HS-5 (cell line): ENCODE measurements at places on chromosomes 12 and 14.

DNA sequence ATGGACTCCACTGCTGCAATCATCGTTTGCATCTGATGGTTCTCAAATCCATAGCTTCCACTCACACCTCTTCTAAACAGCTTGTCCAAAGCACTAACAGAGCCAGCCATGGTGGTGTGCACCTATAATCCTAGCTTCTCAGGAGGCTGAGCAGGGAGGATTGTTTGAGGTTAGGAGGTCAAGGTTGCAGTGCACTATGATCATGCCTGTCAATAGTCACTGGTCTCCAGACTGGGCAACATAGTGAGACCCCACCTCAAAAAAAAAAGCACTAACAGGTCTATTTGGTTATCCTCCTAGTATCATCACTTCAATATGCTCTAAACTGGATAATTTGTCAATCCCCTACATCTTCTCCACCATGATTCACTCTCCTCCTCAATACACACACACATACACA, 63.2 kb downstream of the TTC9 start:
- DNase-seq, result no peak

GRCh38 chr14:57712102-57712501, 153.8 kb downstream of the SLC35F4 start:
- no peak for DNase-seq

GRCh38 chr12:71045781-71046180, 112.0 kb downstream of the TSPAN8 start:
- peak; percentile 70 for DNase-seq

GRCh38 chr12:76586764-76587395, 27.3 kb upstream of the OSBPL8 start:
- DNase-seq, result no peak

GRCh38 chr14:58467575-58467974, 40.1 kb downstream of the KIAA0586 start:
- DNase-seq, result no peak

GRCh38 chr12:84920331-84920730, 7.7 kb upstream of the SLC6A15 start:
- no peak for DNase-seq

DNA sequence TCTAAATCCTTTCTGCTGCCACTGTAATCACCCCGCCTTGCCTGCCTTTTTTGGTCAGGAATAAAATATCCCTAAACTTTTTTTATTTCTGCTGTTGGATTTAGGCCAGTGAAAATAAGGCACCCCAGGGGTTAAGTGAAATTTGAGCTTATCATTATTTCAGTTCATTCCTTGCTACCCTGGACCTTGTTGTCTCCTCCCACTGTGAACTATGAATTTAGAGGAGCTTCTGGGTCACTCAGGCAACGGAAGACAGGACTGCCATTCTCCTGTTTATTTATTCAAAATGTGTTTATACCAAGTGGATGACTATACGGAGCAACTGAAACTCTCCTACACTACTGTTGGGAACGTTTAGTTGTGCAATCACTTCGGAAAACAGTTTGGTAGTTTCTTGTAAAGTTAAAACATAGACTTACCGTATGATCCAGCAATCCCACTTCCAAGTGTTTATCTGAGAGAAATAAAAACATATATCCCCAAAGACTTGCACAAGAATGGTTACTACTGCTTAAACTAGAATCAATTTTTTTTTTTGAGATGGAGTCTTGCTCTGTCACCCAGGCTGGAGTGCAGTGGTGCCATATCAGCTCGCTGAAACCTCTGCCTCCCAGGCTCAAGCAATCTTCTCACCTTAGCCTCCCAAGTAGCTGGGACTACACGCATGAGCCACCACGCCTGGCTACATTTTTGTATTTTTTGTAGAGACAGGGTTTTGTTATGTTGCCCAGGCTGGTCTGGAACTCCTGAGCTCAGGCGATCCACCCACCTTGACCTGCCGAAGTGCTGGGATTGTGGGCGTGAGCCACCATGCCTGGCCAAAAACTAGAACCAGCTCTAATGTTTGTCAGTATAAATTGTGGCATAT, 2.3 kb upstream of the TRAFD1 start:
- DNase-seq, result no peak

GRCh38 chr14:55383541-55384140, 28.0 kb downstream of the ATG14 start:
- no peak for DNase-seq

- no peak for DNase-seq
Observed at GRCh38 chr12:94074980-94075629, 73.3 kb upstream of the PLXNC1 start.

- DNase-seq, result no peak
Observed at GRCh38 chr12:130573235-130573634, 142.9 kb downstream of the RIMBP2 start.

DNA sequence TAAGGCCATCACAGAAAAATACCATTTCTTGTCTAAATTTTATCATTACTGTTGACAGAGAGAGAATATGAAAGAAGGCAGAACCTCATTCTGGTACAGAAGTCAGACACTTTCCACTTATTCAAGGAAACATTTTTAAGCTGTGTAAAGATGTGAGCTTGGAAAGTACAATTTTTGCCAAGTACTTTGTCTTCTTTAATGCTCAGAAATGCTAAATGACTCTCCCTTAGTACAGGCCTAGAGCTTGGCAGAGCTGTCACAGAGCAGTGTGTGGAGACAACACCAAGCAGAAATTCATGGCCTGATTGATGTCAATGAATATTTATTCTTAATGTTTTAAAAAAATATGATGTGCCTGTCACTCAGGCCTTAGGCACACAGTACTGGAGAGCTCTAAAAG, 20.7 kb downstream of the NT5DC3 start:
- DNase-seq, result no peak

GRCh38 chr14:95117937-95118721, 39.2 kb downstream of the DICER1 start:
- DNase-seq, result no peak

DNA sequence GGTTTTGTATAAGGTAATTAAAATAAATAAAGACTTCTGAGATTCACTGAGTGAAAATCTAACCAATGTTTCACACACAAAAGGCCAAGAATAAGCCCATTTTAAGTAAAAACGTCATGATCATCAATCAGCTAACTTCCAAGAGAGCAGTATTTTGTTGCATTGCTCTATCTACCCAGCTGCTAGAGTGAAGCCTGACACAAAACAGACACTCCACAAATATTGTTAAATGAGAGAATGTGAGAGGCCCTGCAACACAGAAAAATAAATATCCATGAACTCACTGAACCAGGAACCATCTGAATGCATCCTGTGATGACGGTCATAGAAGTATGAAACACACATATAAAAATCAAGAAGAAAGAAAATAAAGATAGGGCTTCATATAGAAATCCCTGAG, 358.6 kb upstream of the TMTC1 start:
- no peak for DNase-seq

GRCh38 chr14:24054324-24054641, 2.5 kb downstream of the CARMIL3 start:
- no peak for DNase-seq

- no peak for DNase-seq
Observed at GRCh38 chr12:119012179-119012578, 30.8 kb downstream of the SRRM4 start.

DNA sequence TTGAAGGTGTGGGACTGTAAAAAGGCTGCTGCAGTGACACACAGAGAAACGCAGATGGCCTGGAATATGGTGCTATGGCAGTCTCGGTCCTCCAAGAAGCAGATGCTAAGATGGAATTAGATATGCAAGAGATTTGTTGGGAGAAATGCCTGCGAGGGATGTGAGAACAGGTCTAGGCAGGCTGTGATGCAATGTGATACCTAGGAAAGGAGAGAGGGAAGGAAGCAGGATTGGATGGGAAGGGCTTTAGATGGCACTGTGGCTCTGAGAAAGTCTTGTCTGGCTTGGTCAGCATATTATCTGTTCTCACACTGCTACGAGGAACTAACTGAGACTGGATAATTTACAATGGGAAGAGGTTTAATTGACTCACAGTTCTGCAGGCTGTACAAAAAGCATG, 374.4 kb downstream of the BCAT1 start:
- no peak for DNase-seq

GRCh38 chr14:100120522-100121269, 38.7 kb downstream of the DEGS2 start:
- DNase-seq, result no peak

DNA sequence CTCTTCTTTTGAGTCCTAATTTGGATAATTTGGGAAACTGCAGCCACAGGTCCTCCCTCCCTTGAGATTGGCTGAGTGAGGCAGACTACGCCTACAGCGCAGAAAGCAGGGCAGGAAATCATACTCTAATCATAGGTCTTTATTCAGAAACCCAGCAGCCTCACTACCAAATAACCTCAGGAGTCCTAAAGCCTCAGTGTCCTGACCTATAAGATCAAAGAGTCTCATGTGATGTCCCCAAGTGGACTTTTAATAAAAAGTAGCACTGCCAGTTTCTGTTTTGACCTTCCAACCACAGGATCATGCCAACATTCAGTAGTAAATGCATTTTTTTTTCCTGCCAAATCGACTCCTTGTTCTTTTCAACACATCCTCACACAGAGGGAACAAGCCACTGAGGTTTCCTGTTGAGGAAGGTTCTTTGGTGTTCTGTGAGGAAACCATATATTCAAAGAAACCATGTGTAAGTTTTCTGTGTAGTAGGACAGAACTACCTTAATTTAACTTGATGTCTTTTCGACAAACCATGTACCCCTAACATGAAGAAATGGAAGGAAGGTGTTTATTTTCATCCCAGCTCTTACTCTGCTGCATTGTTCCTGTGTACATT, 72.2 kb downstream of the VCPKMT start:
- DNase-seq, result no peak

DNA sequence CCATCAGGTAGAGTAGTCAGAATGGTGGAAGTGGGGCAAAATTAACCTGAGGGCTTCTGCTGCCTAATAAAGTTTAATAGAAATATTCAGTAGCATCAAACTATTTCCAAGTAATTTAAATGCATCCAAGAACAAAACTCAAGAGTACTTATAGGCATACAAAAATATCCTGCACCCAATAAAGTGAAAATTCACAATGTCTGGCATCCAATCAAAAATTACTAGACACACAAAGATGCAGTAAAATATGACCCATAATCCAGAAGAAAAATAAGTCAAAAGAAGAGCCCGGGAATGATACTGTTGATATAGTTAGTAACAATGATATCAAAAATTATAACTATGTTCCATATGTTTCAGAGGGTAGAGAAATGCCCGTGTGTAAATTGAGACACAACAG, 95.3 kb downstream of the TMEM117 start:
- no peak for DNase-seq

GRCh38 chr14:77212943-77213678, 31.5 kb downstream of the TMEM63C start:
- DNase-seq, result no peak

DNA sequence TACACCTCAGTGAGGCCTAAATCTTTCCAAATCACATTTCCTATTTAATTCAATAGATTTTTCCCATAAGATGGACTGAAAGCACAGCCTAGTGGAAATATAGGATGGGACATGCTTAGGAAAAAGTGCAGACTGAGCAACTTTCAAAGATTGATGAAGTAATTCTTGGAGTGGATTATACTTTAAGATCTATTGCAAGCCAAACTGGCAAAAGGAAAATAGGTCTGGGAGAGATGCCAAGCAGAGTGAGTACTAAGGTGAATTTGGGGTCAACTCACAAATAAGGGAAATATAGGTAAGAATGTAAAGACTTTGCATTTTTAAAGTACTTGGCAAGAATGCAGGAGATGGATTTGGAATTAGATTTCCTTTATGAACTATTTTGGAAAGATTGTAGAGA, 170.2 kb upstream of the FOXG1 start:
- no peak for DNase-seq

DNA sequence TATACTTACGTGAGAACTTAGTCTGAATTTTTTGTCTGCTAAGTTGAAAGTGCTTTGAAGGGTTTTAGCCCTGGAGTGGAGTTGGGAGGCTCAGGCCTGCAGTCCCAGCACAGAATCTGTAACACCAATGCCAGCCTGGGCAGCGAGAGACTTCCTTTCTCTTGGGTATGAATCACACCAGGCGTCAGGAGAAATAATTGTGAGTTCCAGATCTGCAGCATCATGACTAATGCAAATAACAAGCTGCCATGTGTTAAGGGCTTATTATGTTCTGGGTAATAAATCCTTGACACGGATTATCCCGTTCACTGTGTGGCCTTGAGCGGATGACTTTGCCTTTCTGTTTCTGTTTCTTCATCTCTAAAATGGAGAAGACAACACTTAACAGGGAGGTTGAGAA, 70.6 kb downstream of the B4GALNT3 start:
- no peak for DNase-seq

- DNase-seq, result no peak
Observed at GRCh38 chr14:101351146-101351545, 210.1 kb upstream of the DIO3 start.

- DNase-seq, result no peak
Observed at GRCh38 chr12:52899338-52900035, 5.4 kb downstream of the KRT8 start.

- no peak for DNase-seq
Observed at GRCh38 chr12:27551172-27551840, 27.3 kb downstream of the PPFIBP1 start.

- no peak for DNase-seq
Observed at GRCh38 chr14:53183056-53183455, 29.9 kb upstream of the DDHD1 start.

GRCh38 chr14:44448951-44449358, 58.1 kb downstream of the FSCB start:
- DNase-seq, result no peak

GRCh38 chr14:68518166-68518565, 274.7 kb downstream of the ZFP36L1 start:
- DNase-seq, result no peak

- DNase-seq, result no peak
Observed at GRCh38 chr12:51972849-51973273, 21.4 kb downstream of the ACVR1B start.

GRCh38 chr12:56304872-56305590, 4.9 kb upstream of the CS start:
- no peak for DNase-seq

DNA sequence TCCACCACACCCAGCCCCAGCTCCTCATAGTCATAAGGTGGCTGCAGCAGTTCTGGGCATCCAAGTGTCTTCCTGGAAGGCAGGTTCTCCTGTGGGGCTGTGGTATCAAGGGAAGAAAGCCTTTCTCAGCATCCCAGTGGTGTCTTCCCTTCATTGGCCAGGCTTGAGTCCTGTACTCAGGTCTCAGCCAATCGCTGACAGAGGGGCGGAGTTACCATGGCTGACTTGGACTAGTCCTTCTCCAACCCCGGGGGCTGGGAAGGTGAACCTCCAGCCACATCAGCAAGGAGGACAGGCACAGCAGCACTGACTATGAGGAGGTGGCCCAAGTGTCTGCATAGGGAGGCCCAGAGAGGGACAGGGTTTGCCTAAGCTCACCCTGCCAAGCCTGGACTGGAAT, 64.0 kb upstream of the SLC24A4 start:
- no peak for DNase-seq

- DNase-seq, result no peak
Observed at GRCh38 chr14:52547526-52547925, 4.8 kb downstream of the TXNDC16 start.

DNA sequence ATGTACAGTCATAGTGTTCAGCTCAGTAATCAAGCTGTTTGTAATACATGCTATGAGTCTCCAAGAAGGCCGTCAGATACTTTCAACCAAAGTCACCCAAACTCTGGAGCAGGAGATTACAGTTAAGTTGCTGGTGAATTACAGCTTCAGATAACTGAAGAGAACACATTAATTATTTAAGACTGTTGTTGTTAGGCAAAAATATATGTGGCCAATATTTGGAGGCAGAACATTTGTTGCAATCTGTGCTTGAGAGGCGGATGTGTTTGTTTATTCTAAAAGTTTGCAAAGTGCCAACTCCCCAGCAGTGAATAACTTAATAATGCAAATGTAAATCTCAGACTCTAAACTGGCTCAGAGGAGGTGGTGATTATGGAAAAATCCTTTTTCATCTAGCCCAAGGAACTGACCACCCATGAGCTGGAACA, 300.7 kb upstream of the TBX3 start:
- no peak for DNase-seq
